ENCODE measurements at places on chromosomes 5 and 9.

GRCh38 chr5:73962801-73963425 lies 336.9 kb downstream of the ARHGEF28 start:
- no peak for DNase-seq

GRCh38 chr9:92055624-92056023 lies 59.6 kb downstream of the SPTLC1 start:
- no peak for DNase-seq

DNA sequence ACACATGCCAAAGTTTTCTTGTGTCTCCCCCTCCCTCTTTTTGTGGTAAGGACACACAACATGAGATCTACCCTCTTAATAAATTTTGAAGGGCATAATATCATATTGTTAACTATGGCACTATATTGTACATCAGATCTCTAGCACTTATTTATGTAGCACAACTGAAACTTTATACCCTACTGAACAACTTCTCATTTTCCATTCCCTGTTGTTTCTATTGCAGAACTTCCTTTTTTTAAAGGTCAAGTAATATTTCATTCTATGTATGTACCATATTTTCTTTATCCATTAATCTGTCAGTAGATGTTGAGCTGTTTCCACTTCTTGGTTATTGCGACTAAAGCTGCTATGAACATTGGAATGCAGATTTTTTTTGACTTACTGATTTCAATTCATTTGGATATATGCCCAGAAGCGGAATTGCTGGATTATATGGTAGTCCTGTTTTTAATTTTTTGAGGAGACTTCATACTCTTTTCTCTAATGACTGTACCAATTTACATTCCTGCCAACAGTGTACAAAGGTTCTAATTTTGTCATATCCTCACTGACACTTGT lies 305.3 kb downstream of the PRR16 start:
- DNase-seq = no peak

DNA sequence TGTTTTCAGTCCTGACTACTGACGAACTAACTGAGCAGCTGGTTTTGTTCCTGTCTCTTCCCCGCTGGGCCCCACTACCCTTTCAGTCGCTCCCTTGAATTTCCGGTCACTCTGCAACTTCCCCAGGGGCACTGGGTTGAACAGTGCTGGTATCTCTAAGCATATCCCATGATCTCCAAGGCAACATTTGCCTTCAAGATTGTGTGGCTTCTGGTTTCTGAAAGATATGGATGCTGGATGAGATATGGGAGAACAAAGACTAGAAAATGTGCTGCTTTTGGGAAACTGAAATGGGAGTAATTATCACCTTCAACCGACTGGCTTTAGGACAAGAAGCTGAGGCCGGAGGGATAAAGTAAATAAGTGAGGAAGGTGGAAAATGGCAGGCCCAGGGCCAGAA lies 258.2 kb upstream of the PIK3R1 start:
- DNase-seq = no peak

GRCh38 chr5:17305964-17306725 lies 88.7 kb downstream of the BASP1 start:
- DNase-seq = no peak

DNA sequence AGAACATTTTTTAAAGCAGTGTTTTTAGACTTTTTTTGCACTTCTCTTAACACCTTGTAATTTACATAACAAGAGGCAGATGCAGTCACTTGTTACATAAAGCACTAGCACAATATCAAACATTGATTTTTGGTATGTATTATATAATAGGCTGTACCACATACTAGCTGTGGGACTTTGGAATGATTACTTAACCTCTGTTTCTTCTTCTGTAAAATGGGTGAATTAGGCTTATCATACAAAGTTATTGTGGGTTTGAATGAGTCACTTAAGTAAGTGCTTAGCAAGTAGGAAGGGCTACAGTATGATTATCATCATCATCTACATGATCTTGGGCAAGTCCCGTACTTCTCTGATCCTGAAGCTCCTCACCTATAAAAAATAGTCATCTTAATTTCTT lies 2.1 kb downstream of the FAM81B start:
- no peak for DNase-seq

Measured in stimulated activated CD4-positive, alpha-beta T cell treated with anti-CD3 and anti-CD28 coated beads, Interleukin-15, amount 100 ng/mL, for 1 hour (primary cell).